ENCODE measurements at places on chromosomes 3 and 15.

- DNase-seq, result no peak
These were observed 37.0 kb upstream of the SNRPA1 start for GRCh38 chr15:101332061-101332467.

DNA sequence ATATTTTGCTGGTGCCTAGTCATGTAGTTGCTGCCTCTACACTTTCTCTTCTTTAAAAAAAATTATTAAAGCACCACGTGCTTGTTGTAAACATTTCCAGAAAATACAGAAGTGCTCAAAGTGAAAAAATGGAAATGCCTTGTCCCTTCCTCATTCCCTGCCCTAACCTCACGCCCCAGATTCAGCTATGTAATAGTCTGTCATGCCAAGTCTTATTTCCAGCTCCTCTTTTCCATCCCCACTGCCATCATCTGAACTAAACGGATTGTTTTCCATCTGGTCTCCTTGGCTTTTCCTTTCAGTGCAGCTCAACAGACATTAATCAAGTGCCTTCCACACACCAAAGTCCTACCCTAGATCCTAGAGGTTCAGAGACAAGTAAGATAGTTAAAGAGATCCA is 15.5 kb downstream of the ZNF774 start:
- DNase-seq, result no peak

DNA sequence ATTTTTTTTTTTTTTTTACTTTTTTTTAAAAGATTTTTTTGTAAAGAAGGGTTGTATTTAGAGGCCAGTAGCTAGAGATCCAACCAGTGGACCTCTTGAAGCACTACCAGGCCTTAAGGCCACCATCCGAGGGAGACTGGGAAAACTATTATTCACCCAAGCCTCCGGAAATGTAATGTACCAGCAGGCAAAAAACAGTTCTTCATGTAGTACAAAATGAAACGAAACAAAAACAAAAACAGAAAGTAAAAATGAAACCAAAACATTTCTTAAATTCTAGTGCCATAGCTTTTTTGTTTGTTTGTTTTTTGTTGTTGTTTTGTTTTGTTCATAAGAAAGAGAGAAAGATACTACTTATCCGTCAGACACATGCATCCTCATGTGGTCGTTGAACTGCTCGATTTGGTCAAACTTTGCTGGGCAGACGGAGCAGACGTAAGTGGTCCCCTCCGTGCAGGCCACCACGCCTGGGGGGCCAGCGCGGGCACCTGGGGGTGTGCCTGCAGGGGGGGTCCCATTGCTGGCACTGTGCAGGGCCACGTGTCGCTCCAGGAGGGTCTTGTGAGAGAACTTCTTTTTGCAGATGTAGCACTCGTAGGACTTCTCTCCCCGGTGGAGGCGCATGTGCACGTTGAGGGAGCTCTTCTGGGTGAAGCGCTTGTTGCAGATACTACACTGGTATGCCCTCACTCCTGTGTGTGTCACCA is 45.0 kb downstream of the TIGIT start:
- no peak for DNase-seq

- DNase-seq, result no peak
These were observed 75.4 kb downstream of the UMPS start for GRCh38 chr3:124805671-124806070.

DNA sequence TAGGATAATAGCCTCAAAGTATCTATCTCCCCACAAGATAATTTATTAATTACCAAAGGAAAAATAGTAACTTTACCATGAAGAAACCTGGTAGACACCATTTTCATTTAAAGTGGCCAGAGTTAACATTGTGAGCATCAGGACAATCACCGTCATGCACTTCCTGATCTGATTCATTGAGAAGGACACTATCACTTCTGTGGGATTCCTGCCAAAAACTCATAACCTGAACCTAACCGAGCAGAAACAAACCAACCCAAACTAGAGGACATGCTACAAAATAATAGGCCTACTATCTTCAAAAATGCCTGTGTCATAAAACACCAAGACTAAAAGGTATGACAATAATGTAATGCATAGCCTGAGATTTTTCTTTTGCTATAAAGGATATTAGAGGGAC is 39.0 kb downstream of the FSIP1 start:
- no peak for DNase-seq

Measured in activated CD8-positive, alpha-beta memory T cell treated with anti-CD3 and anti-CD28 coated beads for 1 hour (primary cell).